ENCODE measurements at places on chromosomes 7 and 10.

- DNase-seq: no peak
These were observed 680.6 kb upstream of the MBL2 start for GRCh38 chr10:53453196-53453595.

GRCh38 chr7:148983200-148984146 lies 44.8 kb downstream of the PDIA4 start:
- peak; percentile 49 for DNase-seq

DNA sequence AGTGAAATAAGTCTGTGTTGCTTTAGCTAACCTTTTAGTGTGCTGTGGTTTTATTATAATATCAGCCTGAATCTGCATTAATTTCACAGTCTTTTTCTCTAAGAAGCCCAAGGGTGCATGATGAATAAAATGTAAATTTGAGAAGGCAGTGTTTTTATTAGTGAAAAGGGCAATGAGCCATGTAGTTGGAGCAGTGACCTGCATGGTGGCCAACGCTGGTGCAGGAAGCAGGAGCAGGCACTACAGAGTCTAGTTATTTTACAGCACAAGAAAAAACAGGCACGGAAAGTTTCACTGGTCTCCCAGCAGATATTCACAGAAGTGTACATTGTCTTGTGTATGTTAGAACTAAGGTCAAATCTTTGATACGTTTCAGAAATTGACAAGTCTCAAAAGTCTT lies 247.8 kb downstream of the CELF2 start:
- DNase-seq: no peak

DNA sequence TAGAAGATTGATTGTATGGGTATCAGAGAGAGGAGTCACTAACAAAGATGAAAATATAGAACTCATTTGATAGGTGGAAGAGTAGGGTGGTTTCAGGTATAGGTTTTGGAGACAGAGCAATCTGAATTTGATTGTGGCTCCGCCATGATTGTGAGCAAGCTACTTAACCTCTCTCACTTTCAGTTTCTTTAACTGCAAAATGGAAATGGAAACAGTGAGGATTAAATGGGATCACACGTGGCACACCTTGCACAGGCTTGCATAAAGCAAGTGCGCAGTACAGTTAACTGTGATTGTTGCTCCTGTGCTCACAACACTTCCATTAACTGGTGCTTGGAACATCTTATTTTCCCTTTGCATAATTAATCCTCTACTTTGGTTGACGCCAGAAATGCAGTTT lies 54.9 kb downstream of the ATXN7L1 start:
- DNase-seq: no peak

DNA sequence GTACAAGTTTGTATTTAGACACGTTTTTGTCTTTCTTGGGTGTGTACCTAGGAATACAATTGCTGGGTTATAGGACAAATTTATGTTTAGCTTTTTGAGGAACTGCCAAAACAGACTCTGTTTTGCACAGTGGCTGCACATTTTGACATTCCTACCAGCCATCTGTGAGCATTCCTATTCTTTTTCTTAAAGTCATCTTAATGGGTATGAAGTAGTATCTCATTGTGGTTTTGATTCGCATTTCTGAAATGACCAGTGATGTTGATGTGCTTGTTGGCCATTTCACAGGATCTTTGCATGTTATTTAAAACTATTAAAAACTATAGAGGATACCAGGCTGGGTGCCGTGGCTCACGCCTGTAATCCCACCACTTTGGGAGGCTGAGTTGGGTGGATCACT lies 32.6 kb upstream of the IL15RA start:
- no peak for DNase-seq

DNA sequence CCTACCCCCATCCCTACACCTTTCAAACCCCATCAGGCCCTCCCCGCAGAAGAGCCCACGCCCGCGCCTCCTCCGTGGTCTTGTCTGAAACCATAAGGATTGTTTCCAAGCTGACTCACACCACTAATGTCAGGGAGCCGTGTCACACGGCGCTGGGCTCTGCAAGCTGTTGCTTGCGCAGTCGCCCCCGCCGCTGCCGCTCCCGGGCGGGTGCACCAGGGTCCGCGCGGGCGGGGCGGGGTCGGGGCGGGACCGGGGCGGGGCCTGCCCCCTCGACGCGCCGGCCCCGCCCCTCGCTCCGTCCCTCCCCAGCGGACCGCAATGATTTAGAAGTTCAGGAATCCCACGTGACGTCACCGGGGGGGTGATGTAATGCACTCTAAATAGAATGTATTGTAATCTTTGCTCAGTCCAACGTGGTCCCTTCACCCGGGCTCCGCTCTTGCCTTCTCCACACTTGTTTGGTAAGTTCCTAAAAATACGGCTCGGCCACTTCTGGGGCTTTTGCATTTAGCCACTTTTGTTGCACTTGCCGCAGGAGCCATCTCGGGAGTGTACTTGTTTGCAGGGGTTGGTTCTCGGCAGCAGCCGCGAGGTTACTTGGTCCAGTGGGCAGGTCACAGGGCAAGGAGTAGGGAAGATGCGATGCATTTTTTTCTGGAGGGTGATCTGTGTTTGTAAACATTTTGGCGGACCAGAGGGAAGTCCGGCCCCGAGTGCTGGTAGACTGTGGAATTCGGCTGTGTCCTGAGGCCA lies 3.2 kb upstream of the CREB5 start:
- DNase-seq: peak; percentile 92

GRCh38 chr7:94940241-94940640 lies 32.8 kb downstream of the PPP1R9A start:
- DNase-seq: no peak

GRCh38 chr7:51444936-51445335 lies 128.3 kb upstream of the COBL start:
- no peak for DNase-seq

GRCh38 chr7:45256309-45256708 lies 98.7 kb downstream of the RAMP3 start:
- no peak for DNase-seq

GRCh38 chr7:97697396-97697795 lies 34.5 kb upstream of the TAC1 start:
- DNase-seq: no peak

GRCh38 chr7:37393476-37393875 lies 55.2 kb downstream of the ELMO1 start:
- no peak for DNase-seq

DNA sequence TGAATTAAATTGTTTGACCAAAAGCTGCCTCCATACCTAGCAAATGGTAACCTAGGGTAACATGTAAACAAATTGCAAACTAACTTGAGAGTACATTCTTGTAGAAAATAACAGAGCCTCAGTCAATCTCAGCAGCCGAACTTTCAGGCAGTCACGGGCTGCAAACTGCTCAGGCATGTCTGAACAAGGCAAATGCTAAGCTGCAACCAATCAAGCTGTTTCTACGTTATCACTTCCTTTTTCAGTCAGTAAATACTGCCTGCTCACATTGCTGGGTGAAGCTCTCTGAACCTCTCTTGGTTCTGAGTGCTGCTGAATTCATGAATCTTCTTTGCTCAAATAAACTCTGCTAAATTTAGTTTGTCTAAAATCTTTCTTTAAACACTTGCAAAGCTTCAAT lies 1212.4 kb downstream of the SORCS1 start:
- DNase-seq: no peak

DNA sequence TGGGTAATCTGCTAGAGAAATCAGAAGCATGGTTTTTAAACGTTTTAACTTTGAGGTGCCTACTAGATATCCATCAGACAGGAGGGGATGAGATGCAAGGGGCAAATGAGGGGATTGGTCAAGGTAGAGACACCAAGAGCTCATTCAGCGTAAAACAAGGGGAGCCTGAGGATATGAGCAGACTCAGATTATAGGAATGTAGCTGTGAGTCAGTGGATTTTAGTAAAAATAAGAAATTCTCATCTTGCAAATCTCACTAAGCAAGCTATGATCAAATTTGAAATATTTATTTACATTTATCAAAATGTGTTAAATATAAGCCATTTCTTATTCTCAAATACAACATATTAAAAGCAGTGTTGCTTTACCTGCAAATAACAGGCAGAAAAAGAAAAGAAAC lies 21.4 kb upstream of the TFEC start:
- no peak for DNase-seq

- no peak for DNase-seq
These were observed 433.9 kb downstream of the SORCS3 start for GRCh38 chr10:105075031-105075430.

DNA sequence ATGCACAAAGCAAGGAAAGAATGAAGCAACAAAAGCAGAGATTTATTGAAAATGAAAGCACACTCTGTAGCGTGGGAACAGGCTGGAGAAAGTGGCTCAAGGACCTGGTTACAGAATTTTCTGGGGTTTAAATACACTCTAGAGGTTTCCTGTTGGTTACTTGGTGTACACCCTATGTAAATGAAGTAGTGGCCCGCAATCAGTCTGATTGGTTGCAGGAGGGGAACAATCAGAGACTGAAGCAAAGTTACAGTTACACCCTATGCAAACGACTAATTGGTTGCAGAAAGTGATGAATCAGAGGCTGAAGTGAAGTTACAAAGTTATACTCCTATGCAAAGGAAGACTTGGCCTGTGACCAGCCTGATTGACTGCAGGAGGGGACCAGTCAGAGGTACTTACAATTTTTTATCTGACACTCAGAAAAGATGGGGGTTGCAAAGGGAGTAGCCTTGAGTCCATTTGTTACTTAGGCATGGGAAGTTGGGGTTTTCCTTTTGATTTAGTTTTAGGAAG lies 3.6 kb upstream of the MTPN start:
- DNase-seq: no peak

GRCh38 chr7:33926535-33926934 lies 21.2 kb downstream of the BMPER start:
- DNase-seq: no peak

DNA sequence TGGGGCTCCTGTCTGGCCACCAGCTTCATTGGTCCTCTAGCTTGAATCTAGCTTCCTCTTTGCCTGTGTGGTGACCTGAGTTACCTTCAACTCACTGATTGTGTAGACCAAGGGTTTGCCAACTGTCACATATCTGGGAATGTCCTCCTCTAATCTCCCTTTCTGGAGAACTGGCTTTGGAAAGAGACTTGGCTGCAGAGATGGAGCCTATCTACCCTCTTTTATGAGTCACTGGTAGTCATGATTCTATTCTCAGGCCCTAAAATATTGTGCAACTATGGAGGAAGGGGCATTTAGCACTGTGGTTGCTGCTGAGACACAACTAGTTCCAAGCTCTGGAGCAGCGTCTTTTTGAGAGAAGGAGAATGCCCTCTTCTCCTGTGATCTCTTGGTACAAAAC lies 691.3 kb downstream of the KCNMA1 start:
- no peak for DNase-seq

All from C1 segment of cervical spinal cord (tissue), 14 donors.